ENCODE measurements at places on chromosomes 11 and 22. TPM values are rescaled to one million over a fixed set of nuclear protein-coding genes. Genes with fewer than 3 reads are reported as not detected.

DNA sequence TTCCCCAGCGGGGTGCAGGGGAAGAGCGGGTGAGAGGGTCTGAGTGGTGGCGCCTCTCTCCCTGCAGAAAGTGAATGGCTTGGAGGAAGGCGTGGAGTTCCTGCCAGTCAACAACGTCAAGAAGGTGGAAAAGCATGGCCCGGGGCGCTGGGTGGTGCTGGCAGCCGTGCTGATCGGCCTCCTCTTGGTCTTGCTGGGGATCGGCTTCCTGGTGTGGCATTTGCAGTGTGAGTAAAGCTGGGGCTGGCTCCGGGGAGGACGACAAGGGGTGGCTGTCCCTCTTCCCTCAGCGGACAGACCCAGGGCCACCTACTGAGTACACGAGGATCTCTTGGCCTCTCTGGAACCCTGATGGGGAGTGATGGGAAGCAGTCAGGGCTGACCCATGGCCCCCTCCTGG, 28.5 kb downstream of the ST14 start:
- no peak for DNase-seq
- no peaks in the 10 kb centered on the region for H3K27me3 ChIP-seq
- H3K4me3 ChIP-seq = no peak overlapping the region
- H3K36me3 ChIP-seq = no peaks in the 10 kb centered on the region

- H3K36me3 ChIP-seq = no peaks in the 10 kb centered on the region
- H3K4me1 ChIP-seq = peaks cover 19% of the 10 kb centered on the region
- no peak overlapping the region for H3K4me3 ChIP-seq
- no peaks in the 10 kb centered on the region for H3K27me3 ChIP-seq
Measured at GRCh38 chr11:117282956-117283355, 8.2 kb upstream of the BACE1-AS start.

DNA sequence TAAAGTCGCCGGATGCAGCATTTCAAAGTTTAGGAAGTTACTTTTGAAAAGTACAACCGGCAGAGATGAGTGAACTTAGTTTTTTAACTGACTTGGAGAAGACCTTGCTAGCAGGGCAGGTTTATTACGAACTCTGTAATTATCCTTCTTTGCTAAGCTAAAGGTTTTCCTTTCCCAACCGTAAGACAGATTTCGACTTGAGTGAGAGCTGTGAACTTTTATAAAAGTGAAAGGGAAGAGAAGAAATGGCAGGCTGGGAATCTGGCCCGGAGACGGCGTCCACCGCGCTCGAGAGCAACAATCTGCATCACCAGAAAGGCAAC, 659 bp upstream of the TEAD1 start:
- H3K27me3 ChIP-seq = no peaks in the 10 kb centered on the region
- H3K27ac ChIP-seq = peak overlapping the region; percentile 71
- peak overlapping the region; percentile 68 for H3K4me3 ChIP-seq
- no peaks in the 10 kb centered on the region for H3K36me3 ChIP-seq
- H3K4me1 ChIP-seq = peaks cover 39% of the 10 kb centered on the region
- no peak for DNase-seq

GRCh38 chr11:121572571-121573059, 119.8 kb upstream of the SORL1-AS1 start:
- H3K4me1 ChIP-seq = no peaks in the 10 kb centered on the region
- H3K4me3 ChIP-seq = no peak overlapping the region
- DNase-seq = no peak
- H3K27me3 ChIP-seq = no peaks in the 10 kb centered on the region
- no peak overlapping the region for H3K27ac ChIP-seq

- no peaks in the 10 kb centered on the region for H3K4me1 ChIP-seq
- no peaks in the 10 kb centered on the region for H3K36me3 ChIP-seq
- H3K27me3 ChIP-seq = 0 out of 2 replicates have a peak, but pooled peaks cover 22% of the 10 kb centered on the region
- DNase-seq = no peak
- no peak overlapping the region for H3K4me3 ChIP-seq
- H3K27ac ChIP-seq = no peak overlapping the region
Measured at GRCh38 chr11:57191311-57192219, 9.8 kb downstream of the LRRC55 start.

DNA sequence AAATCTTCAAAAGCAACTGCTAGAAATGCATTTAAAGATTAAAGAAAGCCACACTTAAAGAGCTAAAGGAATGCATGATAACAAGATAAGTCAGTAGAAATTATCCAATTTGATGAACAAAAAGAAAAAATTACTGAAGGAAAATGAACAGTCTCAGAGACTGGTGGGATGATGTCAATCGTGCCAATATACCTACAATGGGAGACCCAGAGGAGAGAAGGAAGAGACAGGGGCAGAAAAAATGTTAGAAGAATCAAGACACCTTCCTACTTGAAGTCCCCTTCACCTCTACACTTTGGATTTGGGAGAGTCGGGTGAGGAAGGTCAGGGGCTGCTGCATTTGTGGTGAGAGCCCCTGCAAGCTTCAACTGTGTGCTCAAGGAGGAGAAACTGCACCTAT, 216.3 kb downstream of the BUD13 start:
- no peak for DNase-seq
- H3K4me3 ChIP-seq = no peak overlapping the region
- no peak overlapping the region for H3K27ac ChIP-seq
- no peaks in the 10 kb centered on the region for H3K4me1 ChIP-seq
- no peaks in the 10 kb centered on the region for H3K36me3 ChIP-seq

GRCh38 chr22:29477723-29478318, 2.2 kb upstream of the NEFH start:
- H3K27me3 ChIP-seq = no peaks in the 10 kb centered on the region
- H3K4me1 ChIP-seq = no peaks in the 10 kb centered on the region
- no peaks in the 10 kb centered on the region for H3K36me3 ChIP-seq
- H3K27ac ChIP-seq = no peak overlapping the region

GRCh38 chr11:85732965-85733364, 47.0 kb upstream of the CCDC89 start:
- DNase-seq = no peak
- no peaks in the 10 kb centered on the region for H3K4me1 ChIP-seq
- H3K4me3 ChIP-seq = no peak overlapping the region
- no peaks in the 10 kb centered on the region for H3K27me3 ChIP-seq
- H3K27ac ChIP-seq = no peak overlapping the region

GRCh38 chr22:49658902-49659280, 168.8 kb downstream of the BRD1 start:
- H3K27me3 ChIP-seq = 0 out of 2 replicates have a peak, but pooled peaks cover 5% of the 10 kb centered on the region
- peaks cover 12% of the 10 kb centered on the region for H3K4me1 ChIP-seq

DNA sequence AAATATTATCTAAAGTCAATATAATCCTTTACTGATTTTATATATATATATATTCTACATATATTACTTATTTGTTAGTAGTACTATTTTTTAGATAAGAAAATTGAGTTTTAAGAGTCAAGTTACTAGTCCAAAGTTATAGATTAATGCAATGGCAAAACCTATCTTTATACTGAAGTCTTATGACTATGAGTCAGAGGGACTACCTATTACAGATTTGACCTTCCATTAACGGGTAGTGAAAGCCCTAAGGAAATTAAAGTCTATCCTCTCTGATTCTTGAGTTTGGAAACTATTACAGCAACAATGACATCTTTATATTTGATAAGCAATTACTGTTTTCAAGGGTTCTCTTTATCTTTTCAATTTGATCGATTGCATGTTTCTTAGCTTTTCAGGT, 315.8 kb downstream of the CASP12 start:
- no peaks in the 10 kb centered on the region for H3K27me3 ChIP-seq
- H3K4me1 ChIP-seq = no peaks in the 10 kb centered on the region
- H3K36me3 ChIP-seq = no peaks in the 10 kb centered on the region
- DNase-seq = no peak
- no peak overlapping the region for H3K4me3 ChIP-seq

- DNase-seq = no peak
- H3K27me3 ChIP-seq = no peaks in the 10 kb centered on the region
- H3K27ac ChIP-seq = no peak overlapping the region
- no peak overlapping the region for H3K4me3 ChIP-seq
- H3K36me3 ChIP-seq = no peaks in the 10 kb centered on the region
Measured at GRCh38 chr22:23079240-23079768, 9.0 kb downstream of the GNAZ start.

- no peak overlapping the region for H3K4me3 ChIP-seq
- H3K27ac ChIP-seq = no peak overlapping the region
- H3K27me3 ChIP-seq = no peaks in the 10 kb centered on the region
Measured at GRCh38 chr11:103927535-103927934, 108.9 kb upstream of the DDI1 start.

Gene OR8D4
- total RNA-seq = not detected

Gene DGCR8
- total RNA-seq = 43.8 TPM

Gene HBB
- total RNA-seq = not detected

Gene PRG3
- total RNA-seq = not detected

Gene CCDC73
- total RNA-seq = not detected

Gene BIRC3
- 4.7 TPM for total RNA-seq

Data from HCT116 (cell line).